ENCODE measurements at places on chromosomes 2 and 18. TPM values are rescaled to one million over a fixed set of nuclear protein-coding genes. Genes with fewer than 3 reads are reported as not detected.

The PHLPP1 gene
- total RNA-seq, result 29.7 TPM

The HOXD4 gene
- total RNA-seq, result not detected

The ATOH8 gene
- 3.1 TPM for total RNA-seq

The SIX2 gene
- total RNA-seq, result not detected

The UGT1A3 gene
- total RNA-seq, result not detected

The LINC00305 gene
- not detected for total RNA-seq

The SIGLEC15 gene
- not detected for total RNA-seq

The MGAT5 gene
- 77.6 TPM for total RNA-seq

The MOCOS gene
- 0.31 TPM for total RNA-seq

The TMEM247 gene
- not detected for total RNA-seq

The KIF5C gene
- 398 TPM for total RNA-seq

The AKAIN1 gene
- total RNA-seq, result 3.8 TPM

The RGPD4 gene
- total RNA-seq, result not detected

The CXCR1 gene
- total RNA-seq, result 0.31 TPM

The ZNF396 gene
- total RNA-seq, result 4.4 TPM

The ZNF385B gene
- total RNA-seq, result 18.2 TPM

The PLEKHA3 gene
- total RNA-seq, result 23.2 TPM

The PAX8 gene
- total RNA-seq, result 0.31 TPM

The MOGAT1 gene
- not detected for total RNA-seq

The WNT10A gene
- total RNA-seq, result not detected

The ATG9A gene
- 31.9 TPM for total RNA-seq

The MARCO gene
- total RNA-seq, result not detected

The SEMA4C gene
- total RNA-seq, result 56.3 TPM

The SLC16A14 gene
- total RNA-seq, result 49.5 TPM

The TSHZ1 gene
- total RNA-seq, result 7.2 TPM

The TTC27 gene
- 32.9 TPM for total RNA-seq

All from parietal lobe (tissue), 2 donors.